ENCODE measurements at places on chromosomes 1 and 21. TPM values are rescaled to one million over a fixed set of nuclear protein-coding genes. Genes with fewer than 3 reads are reported as not detected.

The SMPDL3B gene
- 0.33 TPM for total RNA-seq

The UBL4B gene
- not detected for total RNA-seq

The DIRAS3 gene
- not detected for total RNA-seq

GRCh38 chr1:240612811-240613210, 856 bp upstream of the GREM2 start:
- H3K27me3 ChIP-seq, result peaks cover 59% of the 10 kb centered on the region
- H3K36me3 ChIP-seq, result no peaks in the 10 kb centered on the region
- no peak for DNase-seq

DNA sequence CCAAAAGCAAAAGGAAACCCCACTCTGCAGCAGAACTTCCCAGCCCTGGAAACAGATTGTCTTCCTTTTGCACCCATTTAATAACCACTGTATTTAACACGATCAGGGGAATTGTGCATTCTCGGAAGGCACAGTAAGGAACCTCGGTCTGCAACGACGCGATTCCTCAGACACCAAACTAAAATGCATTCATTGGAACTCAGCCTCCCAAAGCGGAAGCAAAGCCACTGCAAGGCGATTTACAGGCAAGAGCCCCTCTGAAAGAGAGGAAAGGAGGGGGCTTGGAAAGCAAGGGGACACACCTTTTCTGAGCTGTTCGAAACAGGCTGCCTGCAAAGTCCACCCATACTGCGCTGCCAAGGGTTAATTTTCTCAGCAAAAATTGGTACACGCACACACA, 297.7 kb downstream of the OMA1 start:
- H3K4me1 ChIP-seq, result no peaks in the 10 kb centered on the region
- H3K36me3 ChIP-seq, result no peaks in the 10 kb centered on the region
- no peak overlapping the region for H3K27ac ChIP-seq

DNA sequence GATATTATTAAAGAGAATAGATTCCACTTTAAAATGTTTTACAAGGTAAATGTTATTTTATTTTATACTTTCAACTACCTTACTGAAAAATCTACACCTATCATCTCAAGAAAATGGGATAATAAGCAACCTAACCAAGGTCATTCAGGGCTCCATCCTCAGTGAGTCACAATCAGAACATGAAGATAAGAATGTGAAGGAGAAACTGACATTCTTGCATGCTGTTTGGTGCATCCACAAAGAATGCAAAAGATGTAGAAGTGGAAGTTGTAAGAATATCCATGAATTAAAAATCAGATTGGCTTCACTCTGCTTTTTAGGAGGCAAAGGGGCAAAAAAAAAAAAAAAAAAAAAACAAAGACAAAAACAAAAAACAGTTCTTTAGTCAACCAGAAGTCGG, 6.5 kb downstream of the WARS2 start:
- no peak overlapping the region for H3K27ac ChIP-seq
- H3K36me3 ChIP-seq, result no peaks in the 10 kb centered on the region

DNA sequence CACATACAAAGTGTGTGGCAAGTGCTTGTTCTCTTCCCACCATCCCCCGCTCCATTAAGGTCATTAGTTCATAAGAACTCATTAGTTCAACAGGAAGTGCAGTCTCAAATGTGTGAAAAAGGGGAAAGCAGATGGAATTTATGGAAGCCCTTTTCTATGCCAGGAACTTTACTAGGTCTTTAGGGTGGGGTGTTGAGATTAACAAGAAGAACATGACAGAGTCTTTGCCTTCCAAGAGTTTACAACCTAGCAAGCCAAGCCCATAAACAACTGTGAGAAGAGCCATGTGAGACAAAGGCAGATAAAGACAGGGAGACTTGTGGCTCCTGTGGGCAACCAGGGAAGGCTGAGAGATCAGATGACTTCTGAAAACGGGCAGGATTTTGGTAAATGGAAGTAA, 21.4 kb downstream of the PLEKHA6 start:
- H3K4me1 ChIP-seq, result no peaks in the 10 kb centered on the region
- no peak overlapping the region for H3K4me3 ChIP-seq
- no peaks in the 10 kb centered on the region for H3K36me3 ChIP-seq
- no peak overlapping the region for H3K27ac ChIP-seq

Measured in natural killer cell treated with Interleukin-12 subunit alpha and Interleukin-12 subunit beta and Interleukin-15 and Interleukin-18, amount 100 ng/mL, for 72 hours (primary cell).